ENCODE measurements at places on chromosomes 6 and 20.

DNA sequence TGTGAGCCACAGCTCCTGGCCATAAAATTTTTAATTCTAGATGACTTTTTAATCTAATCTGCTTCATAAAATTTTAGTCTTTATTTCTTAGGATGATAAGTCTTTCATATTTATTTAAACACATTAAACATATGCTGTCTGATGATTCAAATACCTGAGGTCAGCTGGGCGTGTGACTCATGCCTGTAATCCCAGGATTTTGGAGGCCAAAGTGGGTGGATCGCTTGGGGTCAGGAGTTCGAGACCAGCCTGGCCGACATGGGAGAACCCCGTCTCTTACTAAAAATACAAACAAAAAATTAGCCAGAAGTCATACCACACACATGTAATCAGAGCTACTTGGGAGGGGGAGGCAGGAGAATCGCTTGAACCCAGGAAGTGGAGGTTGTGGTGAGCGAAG is 53.1 kb downstream of the RBM24 start:
- DNase-seq = no peak

- DNase-seq = no peak
Measured at GRCh38 chr6:33467091-33467490, 12.7 kb downstream of the ZBTB9 start.

GRCh38 chr6:53327017-53327395 is 21.7 kb downstream of the ELOVL5 start:
- no peak for DNase-seq

DNA sequence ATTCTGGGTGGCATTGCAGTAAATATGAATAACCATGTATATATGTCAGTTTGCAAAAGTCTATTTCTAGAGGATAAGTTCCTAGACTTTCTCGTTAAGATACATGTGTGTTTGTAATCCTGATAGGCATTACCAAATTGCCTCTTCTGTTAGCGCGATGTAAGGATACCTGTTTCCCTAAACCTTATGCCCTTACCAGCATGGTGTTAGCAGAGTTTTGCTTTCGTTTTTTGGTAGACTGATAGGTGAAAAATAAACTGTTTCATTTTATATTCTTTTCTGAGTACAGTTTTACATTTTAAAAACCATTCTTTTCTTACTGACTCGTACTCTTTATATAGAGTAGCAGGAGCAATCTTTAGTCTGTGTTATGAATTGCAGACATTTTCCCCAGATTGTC is 32.3 kb downstream of the SNX9 start:
- DNase-seq = no peak

- DNase-seq = no peak
Measured at GRCh38 chr6:147221739-147222138, 17.5 kb downstream of the STXBP5 start.

Measured in amygdala (tissue), 56 donors.